Left hindlimb (tissue), 1 donor: ENCODE measurements at places on chromosomes 1 and 21.

- DNase-seq: no peak
These were observed 27.8 kb upstream of the CD84 start for GRCh38 chr1:160607011-160607671.

- DNase-seq: peak; percentile 83
These were observed 464.5 kb downstream of the USP25 start for GRCh38 chr21:16194095-16194787.

DNA sequence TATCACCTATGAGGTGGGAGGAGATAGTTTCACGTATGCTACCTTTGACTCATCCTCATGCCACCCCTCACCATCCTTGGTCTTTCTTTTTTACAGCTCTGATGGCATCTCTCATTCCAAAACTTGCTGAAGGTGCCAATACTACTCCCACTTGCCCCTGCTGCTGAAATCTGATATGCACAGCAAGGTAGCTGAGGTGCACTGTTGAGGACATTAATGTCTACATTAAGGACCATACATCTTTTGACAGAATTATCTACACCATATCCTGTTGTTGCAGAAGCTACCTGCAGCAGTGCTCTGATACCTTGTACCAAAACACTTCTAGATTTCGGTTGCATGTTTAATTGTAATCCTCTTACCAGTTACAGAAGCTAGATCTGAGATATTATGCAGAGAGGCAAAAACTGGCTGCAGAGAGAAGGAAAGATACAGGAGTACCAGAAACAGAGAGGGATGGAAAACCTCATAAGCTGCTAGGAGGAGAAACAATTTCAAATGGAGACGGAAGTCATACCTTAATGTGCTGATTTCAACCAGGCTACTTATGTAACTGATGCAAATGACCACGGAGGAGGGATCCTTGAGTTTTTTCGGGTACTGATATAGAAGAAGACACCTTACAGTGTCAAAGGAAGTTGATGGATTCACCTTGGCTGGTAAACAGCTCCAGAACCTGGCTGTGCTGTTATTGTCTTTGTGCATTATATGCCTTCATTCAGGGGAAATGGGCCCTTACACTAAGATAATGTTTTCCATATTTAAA, 19.3 kb upstream of the PTPRC start:
- DNase-seq: no peak

- no peak for DNase-seq
These were observed 196.6 kb downstream of the MATN1 start for GRCh38 chr1:30526652-30527345.

- no peak for DNase-seq
These were observed 36.0 kb upstream of the LPAR3 start for GRCh38 chr1:84928979-84929378.

DNA sequence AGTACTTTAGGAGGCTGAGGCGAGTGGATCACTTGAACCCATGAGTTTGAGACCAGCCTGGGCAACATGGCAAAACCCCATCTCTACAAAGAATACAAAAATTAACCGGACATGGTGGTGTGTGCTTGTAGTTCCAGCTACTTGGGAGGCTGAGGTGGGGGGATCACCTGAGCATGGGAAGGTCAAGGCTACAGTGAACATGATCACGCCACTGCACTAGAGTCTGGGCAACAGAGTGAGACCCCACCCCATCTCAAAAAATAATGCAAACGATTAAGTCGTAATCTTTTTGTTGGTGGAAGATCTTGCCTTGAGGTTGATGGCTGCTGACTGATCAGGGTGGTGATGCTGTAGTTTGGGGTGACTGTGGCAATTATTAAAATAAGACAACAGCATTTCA, 6.3 kb downstream of the RCAN3 start:
- no peak for DNase-seq

DNA sequence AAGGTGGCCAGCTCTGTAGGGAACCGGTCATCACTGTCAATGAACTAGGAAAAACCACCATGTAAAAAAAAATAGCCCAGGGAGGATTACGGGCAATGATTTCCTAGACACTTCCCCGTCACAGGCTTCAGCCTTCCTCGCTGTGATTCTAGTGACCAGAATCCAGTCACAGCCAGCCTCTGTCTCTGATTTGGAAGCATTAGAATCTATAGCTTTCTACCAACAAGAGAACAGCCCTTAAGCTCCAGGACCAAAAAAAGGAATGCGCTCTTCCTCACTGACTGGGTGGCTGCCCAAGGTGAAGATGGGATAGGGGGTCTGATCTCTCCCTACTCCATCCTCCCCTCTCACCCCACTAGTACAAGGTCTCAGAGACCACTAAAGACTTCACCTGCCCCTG, 67.2 kb downstream of the TEX35 start:
- no peak for DNase-seq

- no peak for DNase-seq
These were observed at the start of gene GBP3 for GRCh38 chr1:89022167-89022959. TSS of gene GBP3 (minus strand) at chr1:89022866. CDS start at chr1:89020721, 2,145 bp downstream.

DNA sequence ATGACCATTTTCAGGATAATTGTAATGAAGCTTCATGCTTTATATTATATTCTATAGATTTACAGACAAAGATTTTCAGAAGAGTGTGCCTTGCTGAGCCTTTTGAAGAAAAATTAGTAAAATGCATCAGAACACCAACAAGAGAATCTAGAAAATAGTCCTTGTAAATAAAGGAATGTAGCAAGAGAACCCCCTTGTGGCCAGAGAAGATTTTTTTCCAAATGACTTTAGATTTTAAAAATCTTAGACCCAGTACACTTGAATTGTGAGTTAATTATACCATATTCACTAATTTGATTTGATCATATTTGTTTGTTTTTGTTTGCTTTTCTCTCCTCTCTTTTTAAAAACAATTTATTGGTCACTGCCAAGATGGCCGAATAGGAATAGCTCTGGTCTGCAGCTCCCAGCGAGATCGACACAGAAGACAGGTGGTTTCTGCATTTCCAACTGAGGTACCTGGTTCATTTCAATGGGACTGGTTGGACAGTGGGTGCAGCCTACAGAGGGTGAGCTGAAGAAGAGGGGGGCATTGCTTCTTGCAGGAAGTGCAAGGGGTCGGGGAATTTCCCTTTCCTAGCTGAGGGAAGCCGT, 12.8 kb upstream of the IFI44L start:
- no peak for DNase-seq
